ENCODE measurements at places on chromosomes 6 and 20. TPM values are rescaled to one million over a fixed set of nuclear protein-coding genes. Genes with fewer than 3 reads are reported as not detected.
A peak's percentile ranks its signal among the peaks of the same experiment; 100 is the strongest.

Gene ULBP2
- 53.7 TPM for total RNA-seq

GRCh38 chr20:46148313-46149208, 30.4 kb downstream of the CD40 start:
- no peak for DNase-seq

DNA sequence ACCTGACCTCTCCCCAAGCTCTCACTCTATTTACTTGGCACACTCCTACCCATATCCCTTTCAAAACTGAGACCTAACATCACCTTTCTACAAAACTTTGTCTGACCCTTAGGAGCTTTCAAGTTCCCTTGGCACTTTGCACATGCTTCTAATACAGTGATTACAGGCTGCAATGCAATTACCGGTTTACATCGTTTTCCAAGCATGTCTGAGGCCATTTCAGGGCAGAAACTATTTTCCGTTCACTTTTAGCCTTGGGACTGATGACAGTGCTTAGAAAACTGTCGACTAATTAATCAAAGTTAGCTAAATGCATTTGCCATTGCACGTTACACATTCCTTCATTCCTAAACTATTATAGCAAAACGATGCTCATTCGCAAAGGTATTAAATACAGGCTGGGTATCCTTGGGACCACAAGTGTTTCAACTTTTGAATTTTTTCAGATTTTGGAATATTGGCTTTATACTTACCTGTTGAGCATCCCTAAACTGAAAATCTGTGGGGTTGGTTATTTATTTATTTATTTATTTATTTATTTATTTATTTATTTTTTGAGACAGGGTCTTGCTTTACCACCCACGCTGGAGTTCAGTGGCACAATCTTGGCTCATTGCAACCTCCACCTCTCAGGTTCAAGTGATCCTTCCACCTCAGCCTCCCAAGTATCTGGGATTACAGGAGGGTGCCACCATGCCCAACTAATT, 3.3 kb downstream of the RARS2 start:
- DNase-seq: no peak

Gene LIN28B
- 7.3 TPM for total RNA-seq

Gene HLA-DPA1
- total RNA-seq: 13.8 TPM

DNA sequence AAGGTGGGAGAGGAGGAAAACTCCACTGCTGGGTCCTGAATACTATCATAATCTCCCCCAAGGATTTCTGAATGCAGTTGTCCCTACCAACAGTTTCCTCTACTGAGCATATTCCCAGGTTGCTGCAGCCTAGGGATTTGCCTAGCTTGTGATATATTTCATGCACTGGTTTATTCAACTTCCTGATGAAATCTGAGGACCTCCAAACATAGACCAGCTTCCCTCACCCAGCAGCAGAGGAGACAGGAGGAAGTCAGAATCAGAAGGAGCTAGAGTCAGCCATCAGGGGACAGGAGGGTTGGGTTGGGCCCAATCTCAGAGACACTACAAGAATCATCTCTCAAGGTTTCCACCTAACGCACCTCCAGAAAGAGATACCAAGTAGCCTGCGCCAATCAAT, 138.4 kb upstream of the TOP1 start:
- no peak for DNase-seq

DNA sequence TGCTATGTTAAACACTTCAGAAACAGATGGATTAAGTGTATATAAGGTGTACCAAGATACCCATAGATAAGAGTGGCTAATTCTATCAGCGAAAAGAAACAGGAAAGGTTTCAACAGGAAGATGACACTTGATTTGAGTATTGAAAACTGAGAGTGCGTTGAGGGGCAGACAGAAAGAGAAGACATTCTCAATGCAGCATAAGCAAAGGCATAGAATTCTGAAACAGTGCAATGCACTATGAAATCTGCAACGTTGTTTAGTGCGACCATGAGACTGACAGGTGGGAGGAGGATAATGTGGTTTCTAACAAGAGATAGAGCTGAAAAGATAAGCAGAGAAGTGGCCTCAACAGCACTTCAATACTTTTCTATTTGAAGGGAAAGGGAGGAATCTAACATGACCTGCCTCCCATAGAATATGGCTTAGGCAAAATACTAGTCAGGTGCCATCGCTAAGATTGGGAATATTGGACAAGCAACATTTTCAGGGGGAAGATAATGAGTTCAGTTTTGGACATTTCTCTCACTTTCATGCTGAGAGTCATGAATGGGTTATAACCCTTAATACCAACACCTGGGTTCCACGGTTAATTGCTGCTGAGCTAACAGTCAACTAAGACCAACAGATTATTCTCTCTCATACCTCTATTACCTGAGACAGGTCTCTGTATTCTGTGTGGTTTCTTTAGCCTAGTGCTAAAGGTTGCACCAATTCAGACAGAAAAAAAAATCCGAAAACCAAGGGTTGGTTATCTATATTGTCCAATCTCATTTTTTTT, 312.9 kb upstream of the ARID1B start:
- DNase-seq: no peak

Gene LY86
- not detected for total RNA-seq

Gene FAM83B
- total RNA-seq: not detected

Gene EPM2A
- total RNA-seq: 10.7 TPM

DNA sequence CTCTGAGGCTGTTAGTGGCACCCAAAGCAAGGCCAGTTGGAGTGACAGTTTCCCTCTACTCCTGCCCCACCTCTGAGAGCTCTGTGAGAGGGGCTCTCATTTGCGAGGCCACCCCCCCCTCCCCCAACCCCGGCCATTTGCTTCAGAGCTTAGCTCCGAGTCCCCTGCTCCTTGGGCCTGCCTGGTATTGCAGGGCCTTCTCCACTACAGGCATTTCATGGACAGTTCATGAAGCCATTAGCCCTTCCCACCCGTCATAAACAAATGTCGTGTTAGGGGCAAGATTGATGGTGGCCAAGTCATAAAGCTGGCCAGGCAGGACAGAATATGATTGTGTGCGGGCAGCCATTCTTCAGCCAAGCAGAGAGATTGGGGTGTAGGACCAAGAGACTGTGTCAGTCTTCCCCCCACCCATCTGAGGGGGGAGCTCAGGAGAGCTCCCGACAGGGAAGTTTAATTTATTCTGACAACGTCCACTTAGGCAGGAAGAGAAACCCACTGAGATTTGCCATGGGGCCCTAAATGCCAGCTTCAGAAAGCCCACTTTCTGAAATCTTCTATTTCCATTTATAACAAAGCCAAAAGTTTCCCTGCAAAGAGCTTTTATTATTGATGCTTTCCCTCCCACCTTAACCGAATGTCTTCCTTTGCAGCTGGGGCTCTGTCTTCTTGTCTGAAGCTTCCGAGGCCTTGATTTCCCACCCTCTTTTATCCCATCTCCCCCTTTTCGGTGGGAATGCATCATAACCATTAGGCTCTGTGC, 7.2 kb downstream of the FOXC1 start:
- no peak for DNase-seq

DNA sequence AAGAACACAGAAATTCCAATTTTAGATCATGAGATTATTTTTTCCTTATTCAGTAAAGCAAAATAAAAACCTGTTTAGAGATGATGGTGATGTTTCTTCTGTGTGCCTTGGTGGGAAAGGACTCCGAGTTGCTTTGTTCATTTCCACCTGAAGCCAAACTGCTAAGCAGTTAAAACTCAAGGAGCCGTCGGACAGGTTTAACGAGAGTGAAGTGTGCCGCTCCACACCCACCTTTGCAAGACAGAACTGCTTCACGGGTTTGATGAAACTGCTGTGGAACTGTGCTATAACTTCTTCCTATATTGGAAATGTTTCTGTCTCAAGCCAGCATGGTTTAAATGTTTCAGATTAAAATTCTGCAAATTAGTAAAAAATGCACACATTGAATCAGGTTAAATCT, 9.2 kb upstream of the DSP start:
- DNase-seq: no peak

Gene METTL24
- not detected for total RNA-seq

Gene MYL9
- total RNA-seq: 15.1 TPM

Gene RBM24
- total RNA-seq: 12.5 TPM

DNA sequence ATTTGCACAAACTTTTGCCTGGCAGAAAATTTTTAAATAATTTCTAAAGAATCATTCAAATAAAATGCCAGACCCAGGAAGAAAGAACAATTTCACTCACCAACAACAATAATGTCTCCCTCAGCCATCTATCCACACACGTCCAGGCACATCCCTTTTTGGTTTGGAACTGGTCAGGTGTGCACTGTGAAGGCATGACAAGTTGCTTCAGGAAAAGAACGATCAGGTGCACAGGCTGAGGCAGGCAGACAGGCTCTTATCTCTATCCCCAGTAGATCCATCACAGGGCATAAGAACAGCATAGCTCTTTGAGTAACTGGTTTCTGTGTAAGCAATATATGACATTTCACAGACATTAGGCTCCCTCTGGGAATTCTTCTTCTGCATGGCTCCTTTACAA, 18.1 kb upstream of the NXT1 start:
- no peak for DNase-seq

GRCh38 chr20:976033-976432, 26.1 kb downstream of the RSPO4 start:
- DNase-seq: no peak

Gene PABPC1L
- 1.2 TPM for total RNA-seq

DNA sequence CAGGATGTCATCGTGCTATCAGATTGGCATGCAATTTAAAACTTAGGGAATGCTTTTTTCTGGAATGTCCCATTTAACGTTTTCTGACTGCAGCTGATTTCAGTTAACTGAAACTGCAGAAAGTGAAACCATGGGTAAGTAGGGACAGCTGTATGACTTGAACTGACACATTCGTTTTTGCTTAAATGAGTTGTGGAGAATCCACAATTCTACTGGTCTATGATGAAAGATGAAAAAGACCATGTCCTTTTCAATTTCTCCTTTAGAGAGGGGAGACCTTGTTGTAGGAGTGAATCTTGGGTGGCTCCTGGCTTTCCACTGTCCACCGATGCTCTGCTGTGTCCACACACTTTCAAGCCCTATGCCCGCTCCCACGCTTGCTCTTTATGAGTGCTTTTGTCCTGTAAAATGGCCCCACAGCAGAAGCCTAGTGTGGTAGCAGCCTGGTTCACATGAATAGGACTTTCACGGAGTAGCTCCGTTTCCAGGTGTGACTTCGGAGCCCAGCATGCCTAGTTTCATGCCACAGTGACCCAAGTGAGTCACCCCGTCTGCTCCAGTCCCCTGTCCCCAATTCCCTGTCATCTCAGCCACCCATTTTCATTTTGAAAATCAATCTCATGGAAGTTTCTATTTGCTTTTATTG, 21.9 kb downstream of the DYNLT1 start:
- no peak for DNase-seq

- no peak for DNase-seq
Observed at GRCh38 chr6:136956590-136957544, 34.8 kb downstream of the SLC35D3 start.

Gene SFTA2
- not detected for total RNA-seq

GRCh38 chr20:16128538-16129106, 444.6 kb downstream of the KIF16B start:
- no peak for DNase-seq

Gene HCK
- total RNA-seq: 0.15 TPM

DNA sequence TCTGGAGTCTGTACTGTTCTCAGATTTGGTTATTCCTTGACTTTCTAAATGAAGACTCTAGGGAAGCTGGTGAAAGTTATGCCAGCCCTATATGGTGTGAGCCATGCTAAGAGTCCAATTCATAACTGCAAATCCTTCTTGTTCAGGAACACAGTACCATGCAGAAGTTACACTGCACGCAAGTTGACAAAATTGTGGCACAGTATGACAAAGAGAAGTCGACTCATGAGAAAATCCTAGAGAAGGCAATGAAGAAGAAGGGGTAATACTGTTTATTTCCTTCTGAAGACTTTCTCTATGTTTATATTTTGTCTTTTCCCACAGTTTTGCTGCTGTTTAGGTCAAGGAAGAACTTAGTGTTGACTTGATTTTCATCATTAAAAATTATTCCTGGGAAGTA, 61.2 kb upstream of the LAMP5 start:
- DNase-seq: no peak

Gene WFDC5
- total RNA-seq: not detected

Gene ATP6V1G2
- total RNA-seq: 1.5 TPM

Gene PGBD1
- total RNA-seq: 12.4 TPM

DNA sequence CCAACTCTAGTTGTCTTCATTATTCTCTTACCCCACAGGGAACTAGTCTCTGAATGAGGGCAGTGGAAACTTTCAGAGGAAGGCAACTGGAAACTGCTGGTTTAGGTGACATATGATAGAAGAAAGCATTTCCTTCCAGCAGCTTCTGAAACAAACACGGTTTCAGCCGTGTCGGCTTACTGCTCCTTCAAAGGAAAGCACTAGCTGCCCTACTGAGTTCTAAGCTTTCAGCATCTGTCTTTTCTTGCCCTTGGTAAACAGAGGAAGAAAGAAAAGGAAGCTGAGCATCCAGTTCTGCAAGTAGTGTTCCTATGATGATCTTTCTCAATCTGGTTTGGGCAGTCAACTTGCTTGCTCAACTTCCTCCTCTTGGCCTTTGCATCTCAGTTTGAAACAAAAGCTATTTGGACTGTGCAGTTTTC, 117.5 kb upstream of the CEP85L start:
- no peak for DNase-seq

Gene SENP6
- total RNA-seq: 67.4 TPM

DNA sequence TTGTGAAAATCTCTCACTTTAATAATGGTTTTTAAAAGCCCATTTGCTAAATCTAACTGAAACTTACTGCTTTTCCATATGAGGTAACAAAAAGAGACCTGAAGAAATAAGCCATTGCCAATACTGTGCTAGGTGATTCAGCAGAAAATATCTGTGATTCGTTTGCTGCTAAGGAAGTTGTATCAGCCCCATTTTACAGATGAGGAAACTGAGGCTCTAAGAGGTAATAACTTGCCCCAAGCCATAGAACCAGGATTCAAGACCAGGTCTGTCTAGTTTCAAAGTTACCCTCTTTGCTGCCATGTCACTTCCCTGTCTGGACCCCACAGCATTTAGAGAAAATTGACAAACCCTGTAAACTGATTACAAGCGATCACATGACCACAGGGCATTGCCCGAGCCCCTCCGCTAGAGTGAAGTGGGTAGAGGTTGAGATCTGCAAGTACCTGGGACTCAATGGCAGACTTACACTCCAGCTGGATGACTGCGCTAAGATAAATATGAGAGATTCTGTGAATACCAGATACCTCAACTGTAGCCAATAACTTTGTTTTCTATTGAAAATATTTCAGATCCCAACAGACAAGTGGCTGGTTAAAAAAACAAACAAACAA, 69.3 kb downstream of the TNFRSF21 start:
- no peak for DNase-seq

Gene SLC22A3
- 1.8 TPM for total RNA-seq

- peak; percentile 81 for DNase-seq
Observed at GRCh38 chr6:15901141-15902115, 227.5 kb upstream of the MYLIP start.

- DNase-seq: no peak
Observed at GRCh38 chr6:75169689-75170586, 35.9 kb downstream of the COL12A1 start.

- DNase-seq: no peak
Observed at GRCh38 chr20:14953736-14954135, 616.3 kb upstream of the FLRT3 start.

DNA sequence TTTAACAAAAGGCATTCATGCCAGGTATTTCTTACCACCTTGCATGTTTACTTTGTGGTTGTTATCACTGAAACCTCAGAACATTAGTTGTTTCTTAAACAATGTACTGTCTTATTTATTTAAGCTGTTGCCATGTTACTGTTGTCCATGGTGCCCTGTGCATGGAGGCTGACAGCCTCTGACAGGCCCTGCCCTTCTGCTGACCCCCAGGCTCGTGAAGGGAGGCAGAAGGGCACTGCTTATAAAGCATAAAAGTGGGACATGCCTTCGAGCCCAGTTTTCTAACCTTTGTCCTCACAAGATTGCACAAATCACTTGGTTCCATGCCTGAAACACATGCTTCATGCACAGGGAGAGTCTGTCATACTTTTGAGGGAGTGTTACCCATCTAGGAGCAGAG, 46.7 kb upstream of the CLIC5 start:
- peak; percentile 53 for DNase-seq

Gene TRAPPC3L
- total RNA-seq: not detected

Measured in Daoy (cell line).